ENCODE measurements at places on chromosomes 2 and 18.

DNA sequence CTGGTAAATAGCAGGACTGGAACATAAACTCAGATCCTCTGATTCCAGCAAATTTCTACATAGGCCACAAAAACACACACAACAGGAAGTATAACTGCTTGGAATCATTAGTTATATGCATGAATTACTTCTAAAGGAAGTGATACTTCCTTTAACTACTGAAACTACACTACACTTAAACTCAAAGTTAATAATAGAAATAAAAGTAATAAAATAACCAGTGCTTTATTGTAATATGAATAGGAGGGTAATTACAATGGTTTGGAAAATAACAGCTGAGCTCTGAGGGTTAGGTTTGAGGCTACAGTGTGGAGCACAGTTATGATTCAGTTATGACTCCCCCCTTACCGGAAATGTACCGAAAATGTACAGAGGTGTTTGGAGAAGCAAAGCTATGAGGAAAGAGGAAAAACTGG, 18.5 kb upstream of the POLI start:
- DNase-seq = no peak

DNA sequence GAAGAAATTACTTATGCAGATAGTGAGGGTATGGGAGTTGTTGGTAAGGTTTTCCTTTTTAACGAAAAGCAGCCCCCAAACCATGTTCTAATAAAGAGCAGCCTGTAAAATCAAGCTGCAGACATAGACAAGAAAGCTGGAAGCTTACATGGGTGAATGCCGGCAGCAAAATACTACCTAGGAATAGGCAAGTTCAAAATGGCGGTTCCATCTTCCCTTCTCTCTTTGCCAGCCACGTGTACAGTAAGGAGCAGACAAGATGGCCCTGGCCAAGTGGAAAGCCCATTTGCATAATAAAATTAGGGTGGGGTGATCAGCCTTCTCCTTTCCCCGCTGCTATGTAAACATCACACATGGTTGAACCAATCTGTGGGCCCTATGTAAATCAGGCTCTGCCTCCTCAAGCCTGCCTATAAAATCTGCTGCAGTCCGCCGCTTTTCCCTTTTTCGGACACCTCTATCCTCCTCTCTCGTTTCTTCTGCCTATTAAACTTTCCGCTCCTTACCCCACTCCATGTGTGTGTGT, 155.0 kb downstream of the ZBTB7C start:
- no peak for DNase-seq

- no peak for DNase-seq
Observed at GRCh38 chr2:135960656-135961551, 24.5 kb downstream of the DARS1 start.

- DNase-seq = no peak
Observed at GRCh38 chr2:1360557-1361250, 52.6 kb upstream of the TPO start.

GRCh38 chr18:75269696-75270095, 59.1 kb downstream of the TSHZ1 start:
- no peak for DNase-seq

- DNase-seq = no peak
Observed at GRCh38 chr2:99279969-99280695, 20.9 kb downstream of the LYG1 start.

DNA sequence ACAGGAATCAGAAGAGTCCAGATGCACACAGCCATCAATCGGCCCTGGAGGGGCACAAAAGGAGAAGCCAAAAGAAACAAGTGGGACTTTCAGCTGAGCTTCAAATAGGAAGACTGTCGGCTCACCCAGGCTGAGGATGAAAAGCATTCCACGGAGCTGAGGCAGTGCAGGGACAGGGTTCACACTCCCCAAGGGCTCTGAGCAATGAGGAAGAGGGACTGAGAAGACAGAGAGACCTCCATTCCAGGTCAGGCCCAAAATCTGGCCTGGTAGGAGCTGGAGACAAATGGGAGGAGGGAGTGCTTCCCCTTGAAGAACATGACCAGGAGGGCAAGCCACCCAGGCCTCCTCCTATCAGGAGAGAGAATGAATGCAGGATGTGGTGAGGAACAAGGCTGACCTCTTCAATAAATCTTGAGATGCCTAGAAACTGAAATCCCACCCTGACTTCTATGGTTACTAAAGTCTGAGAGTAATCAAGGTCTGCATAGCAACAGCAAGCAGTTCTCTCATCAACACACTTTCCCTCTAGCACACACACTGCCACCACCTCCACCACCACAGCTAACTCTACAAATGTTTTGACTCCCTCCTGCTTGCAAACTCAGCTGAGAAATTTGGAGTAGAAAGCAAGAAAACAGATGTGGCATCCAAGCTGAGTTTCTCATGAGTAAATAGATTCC, 434.4 kb downstream of the TNS1 start:
- no peak for DNase-seq

DNA sequence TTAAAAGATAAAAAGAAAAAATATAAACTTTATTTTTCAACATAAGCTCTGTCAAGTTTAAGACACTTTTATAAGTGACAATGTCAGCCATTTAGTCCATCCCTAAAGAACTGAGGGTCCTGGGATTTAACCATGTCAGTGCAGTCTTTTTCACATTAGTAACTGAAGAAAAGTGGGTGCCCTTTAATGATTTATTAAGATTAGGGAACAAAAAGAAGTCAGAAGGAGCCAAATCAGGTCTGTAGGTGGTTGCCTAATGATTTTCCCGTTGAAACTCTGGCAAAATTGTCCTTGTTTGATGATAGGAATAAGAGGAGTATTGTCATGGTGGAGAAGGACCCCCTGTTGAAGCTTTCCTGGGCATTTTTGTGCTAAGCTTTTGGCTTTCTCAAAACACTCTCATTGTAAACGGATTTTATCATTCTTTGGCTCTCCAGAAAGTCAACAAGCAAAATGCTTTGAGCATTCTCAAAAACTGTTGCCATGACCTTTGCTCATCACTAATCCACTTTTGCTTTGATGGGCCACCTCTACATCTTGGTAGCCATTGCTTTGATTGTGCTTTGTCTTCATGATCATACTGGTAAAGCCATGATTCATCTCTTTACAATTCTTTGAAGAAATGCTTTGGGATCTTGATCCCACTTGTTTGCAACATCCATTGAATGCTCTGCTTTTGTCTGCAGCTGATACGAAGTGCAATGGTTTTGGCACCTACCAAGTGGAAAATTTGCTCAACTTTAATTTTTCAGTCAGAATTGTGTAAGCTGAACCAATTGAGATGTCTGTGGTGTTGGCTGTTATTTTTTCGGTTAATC, 22.0 kb downstream of the TSPYL6 start:
- no peak for DNase-seq

- no peak for DNase-seq
Observed at GRCh38 chr2:15956751-15957736, 16.7 kb downstream of the MYCN start.

GRCh38 chr2:112784199-112785189, at the start of gene IL1A:
Gene IL1A (minus strand): TSS chr2:112784493. CDS start chr2:112783770, 723 bp downstream.
- no peak for DNase-seq

DNA sequence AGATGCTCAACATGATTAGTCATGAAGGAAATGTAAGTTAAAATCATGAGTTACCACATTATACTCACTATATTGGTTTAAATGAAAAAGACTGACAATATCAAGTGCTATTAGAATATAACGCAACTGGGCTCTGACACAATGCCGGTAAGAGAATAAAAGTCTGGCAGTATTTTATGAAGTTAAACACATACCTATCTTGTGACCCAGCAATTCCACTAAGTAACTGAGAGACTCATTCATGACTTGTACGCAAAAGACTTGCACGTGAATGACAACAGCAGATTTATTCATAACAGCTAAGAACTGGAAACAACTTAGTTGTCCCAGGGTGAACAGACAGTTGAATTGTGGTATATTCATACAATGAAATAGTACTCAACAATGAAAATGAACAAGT, 342.1 kb downstream of the SLC4A3 start:
- DNase-seq = no peak

DNA sequence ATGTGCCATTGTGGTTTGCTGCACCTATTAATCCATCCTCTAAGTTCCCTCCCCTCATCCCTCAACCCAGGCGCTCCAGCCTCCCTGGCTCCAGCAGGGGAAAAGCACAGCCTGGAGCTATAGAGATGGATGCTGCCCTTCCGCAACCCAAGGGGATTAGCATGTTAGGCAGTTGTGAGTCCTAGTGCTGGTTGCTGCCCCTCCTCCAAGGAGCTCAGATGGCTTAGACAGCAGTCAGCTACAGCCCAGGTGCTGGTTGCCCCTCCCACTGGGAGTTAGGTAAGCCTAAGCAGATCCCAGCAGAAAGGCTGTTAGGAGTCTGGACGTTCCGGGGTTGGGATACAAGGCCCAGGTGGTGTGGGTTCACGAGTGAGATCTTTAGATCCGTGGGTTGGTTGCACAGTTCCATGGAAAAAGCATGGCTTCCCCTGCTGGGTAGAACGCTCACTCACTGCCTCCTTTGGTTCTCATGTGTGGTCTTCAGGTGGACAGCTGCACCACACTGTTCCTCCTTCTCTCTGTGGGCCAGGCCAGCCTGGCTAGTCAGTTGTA, 446.1 kb downstream of the ZNF804A start:
- no peak for DNase-seq

GRCh38 chr2:197674060-197674459, 1.3 kb downstream of the RFTN2 start:
- no peak for DNase-seq

- no peak for DNase-seq
Observed at GRCh38 chr2:67462738-67463496, 65.8 kb downstream of the ETAA1 start.

- no peak for DNase-seq
Observed at GRCh38 chr2:161161074-161161706, 962 bp downstream of the TANK start.

Measured in right atrium auricular region (tissue), 2 donors.